ENCODE measurements at places on chromosomes 4 and X.
A peak's percentile ranks its signal among the peaks of the same experiment; 100 is the strongest.

DNA sequence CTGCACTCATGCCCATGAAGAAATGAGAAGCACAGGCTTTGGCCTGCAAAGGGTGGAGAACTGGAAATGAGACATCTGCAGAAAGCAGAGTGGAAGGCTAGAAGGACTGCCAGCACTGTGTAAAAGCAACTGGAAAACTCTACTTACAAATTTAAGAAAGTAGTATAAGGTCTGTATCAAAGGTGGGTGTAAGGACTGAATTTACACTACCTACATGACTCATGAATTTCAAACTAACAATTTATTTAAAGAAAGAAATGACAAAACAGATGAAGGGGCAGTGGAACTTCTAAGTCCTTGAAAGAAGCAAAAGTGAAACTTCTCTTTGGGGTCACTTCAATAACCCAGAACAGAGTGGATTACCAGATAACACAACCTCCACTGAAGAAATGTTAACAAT lies 71.2 kb downstream of the SLC10A7 start:
- no peak for DNase-seq

- DNase-seq = no peak
Measured at GRCh38 chrX:155215443-155216178, 649 bp upstream of the VBP1 start.

DNA sequence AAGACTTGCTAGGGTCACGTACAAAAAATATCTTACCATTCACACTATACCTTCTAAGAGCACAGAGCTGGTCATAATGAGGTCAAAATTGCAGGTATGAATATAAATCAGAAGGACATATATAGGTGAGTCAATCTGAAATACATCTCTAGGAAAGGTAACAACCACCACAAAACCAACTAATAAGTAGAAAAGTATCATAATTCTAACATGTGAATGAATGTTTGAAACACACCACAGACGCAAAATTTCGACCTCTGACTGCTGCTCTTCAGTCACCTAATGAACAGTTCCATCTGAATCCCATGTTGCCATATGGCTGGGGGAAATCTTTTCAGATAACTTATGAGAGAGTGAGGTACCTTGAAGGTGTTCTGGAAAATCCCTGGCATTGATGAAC lies 22.1 kb downstream of the STAP1 start:
- DNase-seq = no peak

DNA sequence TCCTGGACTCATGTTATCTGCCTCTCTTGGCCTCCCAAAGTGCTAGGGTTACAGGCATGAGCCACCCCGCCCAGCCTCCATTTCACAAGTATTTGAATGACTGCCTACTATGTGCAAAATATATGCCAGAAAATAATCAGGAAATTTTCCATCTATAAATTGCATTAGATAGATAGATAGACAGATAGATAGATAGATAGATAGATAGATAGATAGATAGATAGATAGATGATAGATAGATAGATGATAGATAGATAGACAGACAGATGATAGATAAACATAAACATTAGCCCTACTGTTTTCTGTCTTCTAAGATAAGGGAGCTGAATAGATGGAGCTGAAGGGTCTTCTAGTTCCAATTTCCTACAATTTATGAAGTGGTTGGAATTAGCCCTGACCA lies 87.4 kb upstream of the TRIM2 start:
- no peak for DNase-seq

DNA sequence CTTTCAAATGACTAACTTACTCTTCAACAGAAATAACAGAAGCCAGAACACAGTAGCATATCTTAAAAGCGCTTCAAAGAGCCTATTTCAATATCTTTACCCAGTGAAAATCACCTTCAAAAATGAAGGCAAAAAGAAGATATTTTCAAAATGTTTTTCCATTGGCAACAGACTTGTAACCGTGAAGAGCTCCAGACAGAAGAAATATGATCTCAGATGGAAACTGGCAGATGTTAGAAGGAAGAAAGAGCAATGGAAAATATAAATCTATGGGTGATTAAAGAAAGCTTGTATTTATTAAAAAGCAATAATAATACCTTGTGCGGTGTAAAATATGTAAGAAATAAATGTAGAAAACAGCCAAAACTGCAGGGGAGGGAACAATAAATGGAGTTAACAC lies 35.7 kb downstream of the PRKG2 start:
- DNase-seq = no peak

DNA sequence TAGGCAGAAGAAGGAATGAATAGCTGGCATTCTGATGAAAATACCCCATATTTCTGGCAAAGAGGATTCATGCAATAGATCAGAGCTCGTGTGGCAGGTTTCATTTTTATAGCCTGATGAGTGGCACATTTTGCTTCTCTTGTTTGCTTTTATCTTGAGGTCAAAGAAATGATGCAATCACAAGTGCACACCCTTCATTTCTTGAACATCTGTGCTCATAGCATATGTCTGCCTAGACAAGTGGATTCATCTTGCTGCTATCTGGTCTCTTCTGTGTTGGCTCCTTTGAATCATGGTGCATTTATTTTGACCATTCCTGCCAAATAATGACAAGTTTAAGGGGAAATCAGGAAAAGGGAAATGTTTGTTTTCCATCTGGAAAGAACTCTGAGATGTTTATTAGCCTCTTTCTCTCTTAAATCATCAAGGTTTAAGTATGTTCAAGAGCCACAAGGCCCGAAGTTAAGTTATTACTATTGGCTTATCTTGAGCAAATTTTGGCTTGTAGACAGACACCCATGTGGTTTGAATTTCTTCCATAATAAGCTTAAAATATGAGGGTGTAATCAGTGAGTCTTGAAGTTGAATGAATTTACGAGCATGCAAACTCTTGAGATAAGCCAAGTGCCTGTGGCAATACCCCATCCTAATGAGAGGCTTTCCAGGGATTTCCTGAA lies 59.3 kb upstream of the HS3ST1 start:
- no peak for DNase-seq

DNA sequence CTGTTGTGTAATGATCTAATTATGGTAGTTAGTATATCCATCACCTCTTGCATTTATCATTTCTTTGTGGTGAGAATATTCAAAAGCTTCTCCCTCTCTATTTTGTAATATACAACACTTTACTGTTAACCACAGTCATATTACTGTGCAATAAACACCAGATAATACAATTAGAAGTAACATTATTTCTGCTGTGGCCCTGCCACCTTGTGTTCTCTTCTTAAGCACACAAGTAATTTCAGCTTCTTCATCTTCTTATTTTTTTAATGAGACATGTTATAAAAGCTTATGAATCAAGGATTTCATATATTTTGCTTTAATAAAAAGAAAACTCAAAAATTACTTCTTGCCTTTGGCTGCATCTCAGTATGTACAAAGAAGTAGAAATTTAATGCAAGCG lies 675.2 kb upstream of the INTU start:
- no peak for DNase-seq

GRCh38 chr4:80012291-80012690 lies 60.7 kb downstream of the ANTXR2 start:
- no peak for DNase-seq

DNA sequence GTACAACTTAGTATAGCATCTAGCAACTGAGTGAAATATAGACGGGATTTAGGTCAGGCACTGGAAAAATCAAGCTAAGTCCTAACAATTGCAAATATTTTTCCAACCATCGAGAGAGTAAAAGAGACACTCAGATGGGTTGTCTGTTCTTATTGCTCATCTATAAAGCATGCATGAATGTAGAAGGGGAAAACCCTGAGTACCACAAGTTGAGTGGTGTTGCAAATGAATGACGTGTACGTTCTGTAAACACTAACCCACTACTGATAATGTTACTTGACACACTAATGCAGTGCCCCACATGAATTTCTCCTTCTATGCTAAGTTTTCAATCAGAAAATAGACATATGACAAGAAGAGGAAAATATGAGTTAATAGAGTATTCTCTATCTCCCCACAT lies 211.2 kb downstream of the COX18 start:
- DNase-seq = no peak

DNA sequence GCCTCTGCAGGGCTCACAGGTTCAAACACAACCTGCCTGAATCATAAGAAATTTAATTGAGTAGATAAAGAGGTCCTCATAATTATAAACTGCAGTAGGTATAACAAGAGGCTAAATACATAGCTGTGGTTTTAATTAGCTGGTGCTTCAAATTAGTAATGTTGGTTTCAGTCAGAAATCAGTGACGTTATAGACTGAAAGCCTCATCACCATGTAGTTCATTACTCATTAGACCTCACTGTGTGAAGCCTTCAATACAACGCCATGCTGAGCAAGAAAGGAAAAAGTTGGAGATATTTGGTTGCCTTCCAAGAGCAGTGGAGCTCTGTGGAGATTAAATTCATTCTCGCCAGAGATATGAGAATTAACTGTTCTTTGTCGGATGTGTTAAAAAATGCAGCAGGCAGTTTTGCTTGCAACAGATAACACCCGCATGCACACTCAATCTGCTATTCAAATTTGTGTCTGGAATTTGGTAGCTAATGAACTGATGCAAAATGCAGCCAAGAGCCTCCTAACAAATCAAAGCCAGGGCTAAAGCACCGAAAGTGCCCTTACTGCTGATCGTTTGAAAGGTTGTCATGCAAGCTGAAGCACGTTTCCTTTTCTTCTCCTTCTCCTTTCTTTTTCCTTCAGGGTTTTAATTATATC lies 148.9 kb downstream of the AFF2 start:
- DNase-seq = peak; percentile 7

DNA sequence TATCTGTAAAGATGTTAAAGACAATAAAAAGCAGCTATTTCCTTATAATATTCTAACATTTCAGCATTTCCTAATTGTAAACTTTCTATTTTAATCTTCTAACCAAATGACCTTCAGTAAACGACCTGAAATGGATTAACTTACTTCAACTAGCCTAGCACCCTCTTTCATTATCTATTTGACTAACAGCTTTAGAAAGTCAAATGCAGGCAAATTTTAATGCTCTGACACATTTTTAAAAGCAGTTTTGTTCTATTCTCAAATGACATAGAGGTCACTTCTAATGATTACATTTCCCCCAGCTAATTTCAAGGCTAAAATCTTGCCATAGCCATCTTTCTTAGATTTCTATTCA lies 41.9 kb downstream of the SLC7A11 start:
- DNase-seq = no peak

DNA sequence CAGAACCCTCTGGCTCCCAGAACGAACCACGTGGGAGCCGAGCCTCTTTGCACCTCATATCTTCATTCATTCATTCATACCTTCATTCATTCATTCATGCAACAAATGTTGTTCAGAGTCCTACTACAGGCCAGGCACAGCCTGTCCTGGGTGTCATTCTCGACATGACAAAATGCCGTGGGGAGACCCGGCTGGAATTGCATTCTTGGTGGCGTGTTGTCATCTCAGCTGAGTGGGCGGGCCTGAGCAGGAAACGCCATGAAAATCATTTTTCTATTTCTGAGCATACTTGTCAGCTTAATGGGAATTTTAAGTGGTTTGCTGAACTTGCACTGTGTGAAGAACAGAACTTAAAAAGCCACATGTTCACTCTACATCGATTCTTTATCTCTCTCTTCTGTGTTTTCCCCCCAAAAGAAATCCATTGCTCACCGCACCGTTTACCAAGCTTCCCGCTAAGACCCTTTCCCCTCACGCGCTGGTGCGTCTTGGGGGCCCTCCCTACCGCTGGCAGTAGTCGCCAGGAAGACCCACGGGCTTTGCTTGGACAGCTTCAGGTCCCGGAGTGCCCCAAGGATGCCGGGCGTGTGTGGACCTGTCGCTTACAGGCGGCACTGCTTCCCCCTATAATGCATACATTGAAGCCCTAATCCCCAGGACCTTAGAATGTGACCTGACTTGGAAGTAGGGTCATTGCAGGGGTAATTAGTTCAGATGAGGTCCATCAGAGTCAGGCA lies 41.6 kb upstream of the HMX1 start:
- DNase-seq = no peak

GRCh38 chr4:181659202-181659601 lies 584.0 kb upstream of the TENM3 start:
- no peak for DNase-seq

DNA sequence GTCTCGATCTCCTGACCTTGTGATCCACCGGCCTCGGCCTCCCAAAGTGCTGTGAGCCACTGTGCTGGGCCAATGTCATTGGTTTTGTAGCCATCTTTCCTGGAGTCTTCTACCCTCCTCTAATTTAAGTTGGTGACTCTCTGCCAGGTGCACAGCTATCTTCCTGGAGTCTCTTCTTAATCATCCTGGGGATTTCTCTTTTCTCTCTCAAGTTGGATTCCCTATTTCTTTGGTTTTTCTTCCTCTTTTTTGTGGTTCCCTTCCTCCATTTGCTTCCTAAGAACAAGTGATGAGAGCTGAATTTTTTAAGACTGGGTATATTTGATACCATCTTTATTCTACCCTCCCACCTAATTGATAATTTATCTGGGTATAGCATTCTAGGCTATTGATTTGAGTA lies 113.8 kb downstream of the SYNPO2 start:
- DNase-seq = no peak

- DNase-seq = no peak
Measured at GRCh38 chr4:100188829-100189228, 1.4 kb downstream of the DDIT4L start.

DNA sequence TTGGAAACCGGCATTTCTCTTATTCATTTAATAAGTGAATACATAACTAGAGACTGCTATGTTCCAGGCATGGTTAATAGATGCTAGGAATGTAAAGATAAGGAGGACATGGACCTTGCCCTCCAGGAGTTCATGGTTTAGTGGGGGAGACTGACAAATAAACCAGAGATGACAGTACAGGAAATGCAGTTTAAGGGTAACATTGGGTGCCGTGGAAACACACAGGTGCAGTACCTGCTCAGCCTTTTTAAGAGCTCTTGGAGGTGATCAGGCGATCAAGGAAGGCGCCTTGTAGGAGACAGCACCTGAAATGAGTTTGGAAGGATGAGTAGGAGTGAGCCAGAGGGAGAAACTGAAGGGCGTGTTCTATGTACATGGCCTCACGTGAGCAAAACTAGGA lies 145.8 kb downstream of the AASDH start:
- DNase-seq = no peak

GRCh38 chrX:130282151-130282550 lies 13.5 kb upstream of the ZNF280C start:
- DNase-seq = no peak

- no peak for DNase-seq
Measured at GRCh38 chr4:78659264-78659663, 107.7 kb downstream of the ANXA3 start.

Measured in cerebellum (tissue), 4 donors.